Activated CD8-positive, alpha-beta memory T cell treated with anti-CD3 and anti-CD28 coated beads, Interleukin-2, amount 50 U/mL, for 48 hours (primary cell): ENCODE measurements at places on chromosomes 6 and 20.

DNA sequence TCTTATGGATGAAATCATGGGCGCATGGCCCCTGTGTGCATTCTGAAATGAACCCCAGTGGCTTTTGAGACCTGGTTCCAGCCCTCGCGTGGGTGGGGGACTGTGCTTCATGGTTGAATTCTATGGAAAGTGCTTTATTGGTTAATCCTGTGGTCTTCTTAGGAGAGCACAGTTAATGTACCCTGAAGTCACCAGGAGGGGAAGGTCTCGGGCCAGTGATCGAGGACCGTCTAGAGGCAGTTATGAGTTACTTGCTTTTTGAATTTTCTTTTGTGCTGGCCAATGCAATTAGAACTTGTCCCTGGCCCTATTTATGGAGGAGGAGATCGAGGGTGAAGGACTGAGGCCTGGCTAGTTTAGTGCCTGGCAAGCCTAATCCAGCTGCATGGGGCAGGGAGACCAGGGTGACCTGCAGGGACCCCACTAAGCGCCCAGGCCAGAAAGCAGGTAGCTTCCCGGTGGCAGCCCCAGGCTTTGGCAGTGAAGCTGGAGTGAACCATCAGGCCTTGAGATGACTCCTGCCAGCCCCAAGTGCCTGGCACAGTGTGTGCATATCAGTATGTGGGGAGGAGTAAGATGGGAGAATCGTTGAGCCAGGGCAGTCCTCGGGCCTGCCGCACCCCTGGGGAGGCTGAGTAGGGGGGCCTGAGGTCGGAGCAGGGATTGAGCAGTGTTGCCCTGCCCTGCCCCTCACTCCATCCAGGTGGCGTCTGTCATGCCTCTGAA lies 144.6 kb upstream of the RNF24 start:
- DNase-seq, result no peak

- DNase-seq, result no peak
These were observed 59.5 kb downstream of the TRIM38 start for GRCh38 chr6:26022132-26022472.

DNA sequence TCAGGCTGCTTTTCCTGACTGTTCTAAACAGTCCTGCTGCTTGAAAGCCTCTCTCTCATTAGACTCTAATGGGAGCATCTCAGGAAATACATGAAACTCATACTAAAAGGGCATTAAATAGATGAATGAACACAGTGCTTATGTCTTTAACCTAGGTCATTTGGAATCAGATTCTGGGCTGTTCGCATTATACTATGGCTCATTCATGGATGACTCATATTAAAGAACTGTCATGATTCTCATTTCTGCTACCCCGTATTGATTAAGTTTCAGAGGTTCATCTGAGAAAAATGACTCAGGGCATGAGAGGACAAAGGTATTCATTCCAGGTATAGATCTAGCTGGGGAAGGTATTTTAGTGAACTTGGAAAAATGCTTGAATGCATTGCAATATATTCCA lies 335.5 kb downstream of the GJA1 start:
- DNase-seq, result no peak

GRCh38 chr20:44956410-44956809 lies 3.8 kb downstream of the TOMM34 start:
- no peak for DNase-seq

DNA sequence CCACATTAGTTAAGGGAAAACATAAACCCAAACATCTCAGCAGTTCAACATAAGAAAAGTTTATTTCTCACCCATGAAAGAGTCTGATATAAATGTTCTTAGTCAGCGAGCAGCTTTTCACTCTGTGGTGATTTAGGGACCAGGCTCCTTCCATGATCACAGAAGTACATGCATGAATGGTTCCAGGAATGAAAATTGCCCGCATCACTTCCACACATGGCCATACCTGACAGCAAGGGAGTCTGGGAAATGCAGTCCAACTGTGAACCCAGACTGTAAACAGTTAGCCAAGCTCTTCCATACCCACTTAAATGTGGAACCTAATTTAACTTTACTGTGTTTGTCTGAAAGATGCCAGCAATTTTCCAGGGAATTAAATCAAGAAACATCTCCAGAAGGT lies 353.9 kb downstream of the HACE1 start:
- no peak for DNase-seq

GRCh38 chr20:51961964-51962761 lies 159.8 kb upstream of the SALL4 start:
- no peak for DNase-seq

- peak; percentile 30 for DNase-seq
These were observed 48.9 kb downstream of the EBF4 start for GRCh38 chr20:2741463-2741862.

DNA sequence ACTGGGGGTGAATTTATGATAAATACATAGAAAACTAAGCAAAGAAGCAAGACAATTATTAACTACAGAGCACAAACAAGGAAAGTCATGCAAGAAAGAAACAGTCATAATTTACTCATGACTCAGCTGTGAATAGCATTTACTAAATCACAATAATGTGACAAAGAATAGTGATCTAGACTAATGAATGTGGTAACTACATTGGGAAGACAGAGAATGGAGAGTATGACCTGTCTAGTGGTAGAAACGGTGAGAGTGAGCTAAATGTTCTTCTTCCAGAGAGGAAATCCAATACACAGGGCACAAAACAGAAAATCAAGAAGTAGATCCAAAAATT lies 153.5 kb upstream of the DST start:
- no peak for DNase-seq

DNA sequence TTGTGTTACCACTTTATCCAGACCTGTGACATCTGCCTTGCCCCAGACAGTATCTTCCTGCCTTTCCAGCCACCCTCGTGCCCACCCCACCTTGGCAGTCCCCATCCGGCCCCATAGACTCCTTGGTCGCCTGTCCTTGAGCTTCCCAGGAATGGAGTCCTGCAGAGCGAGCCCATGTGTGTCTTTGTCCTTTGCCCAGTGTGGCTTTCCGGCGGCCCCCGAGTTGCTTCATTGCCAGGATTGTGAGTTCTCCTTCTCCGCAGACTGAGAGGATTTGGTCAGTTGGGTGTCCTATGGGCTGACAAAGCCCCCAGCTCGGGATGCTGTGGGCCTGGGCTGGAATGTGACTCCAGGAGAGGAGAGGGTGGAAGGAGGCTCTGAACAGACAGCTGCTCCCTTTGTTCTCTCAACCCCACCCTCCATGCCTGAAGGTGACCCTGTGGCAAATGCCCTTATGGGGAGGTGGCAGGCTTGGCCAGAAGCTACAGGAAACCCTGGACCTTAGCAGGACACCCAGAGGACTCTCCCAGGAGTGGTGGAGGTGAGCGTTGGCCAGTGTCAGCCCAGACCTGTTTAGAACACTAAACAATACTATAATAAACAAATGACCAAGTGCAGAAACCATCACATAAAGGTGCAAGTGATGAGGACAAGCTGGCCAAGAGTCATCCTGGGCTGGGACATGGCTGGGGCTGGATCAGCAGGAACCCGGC lies 1.9 kb upstream of the CST1 start:
- no peak for DNase-seq

DNA sequence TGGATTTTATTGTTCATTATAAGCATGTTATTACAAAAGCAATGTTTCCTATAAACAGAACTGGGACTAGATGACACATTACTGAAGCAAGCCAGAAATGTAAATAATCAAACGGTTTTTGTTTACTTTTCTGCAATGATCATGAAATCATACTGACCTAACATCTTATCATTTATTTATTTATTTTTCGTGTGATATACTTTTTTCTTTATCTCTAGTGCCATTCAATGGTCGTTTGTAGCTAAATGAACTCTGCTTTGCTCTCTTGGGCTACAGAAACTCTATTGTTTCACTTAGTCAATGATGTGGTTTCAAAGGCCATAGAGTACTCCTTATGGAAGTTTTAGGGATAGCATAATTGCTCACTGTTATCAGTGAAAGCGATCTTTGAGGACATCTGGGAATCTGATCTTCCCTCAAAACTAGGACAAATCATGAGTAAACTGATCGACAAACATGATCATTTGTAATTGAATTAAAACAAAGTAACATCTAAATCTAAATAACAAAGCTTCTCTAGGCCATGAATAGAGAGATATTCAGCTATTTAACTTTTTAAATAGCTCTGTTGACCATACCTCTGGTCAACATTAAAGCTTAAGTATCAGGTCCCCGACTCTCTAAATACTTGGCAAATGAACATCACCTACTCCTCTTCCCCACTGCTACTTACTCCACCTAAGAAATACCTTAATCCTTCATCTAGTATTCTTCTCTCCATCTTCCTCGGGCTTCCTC lies 933.4 kb downstream of the TFAP2A start:
- DNase-seq, result no peak

DNA sequence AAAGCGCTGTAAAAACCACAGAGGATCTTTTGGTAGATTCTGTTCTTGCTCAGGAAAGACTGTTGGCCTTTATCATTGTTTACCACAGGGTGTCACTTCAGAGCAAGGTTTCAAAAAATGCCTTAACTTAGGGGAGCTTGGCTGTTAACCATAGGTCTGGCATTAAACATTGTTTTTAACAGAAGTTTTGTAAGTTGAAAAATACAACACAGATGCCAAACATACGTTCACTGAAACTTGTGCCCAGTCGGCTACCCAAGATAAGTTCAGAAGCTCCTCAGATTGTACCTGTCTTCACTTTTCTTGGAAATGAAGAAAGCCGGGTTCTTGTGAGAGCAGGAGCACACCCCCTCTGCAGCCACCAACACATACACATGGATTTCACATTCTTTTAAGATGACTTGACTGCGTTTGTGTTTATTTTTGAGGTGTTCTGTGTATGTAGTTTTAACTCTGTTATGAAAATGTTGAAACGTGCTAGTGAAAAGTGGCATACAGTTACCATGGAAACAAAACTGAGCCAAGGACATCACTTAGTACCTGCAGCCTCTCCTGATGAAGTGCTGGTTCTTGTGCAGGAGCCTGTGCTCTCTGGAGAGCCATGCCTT lies 64.9 kb downstream of the SYCP2L start:
- no peak for DNase-seq

- DNase-seq, result no peak
These were observed 246.1 kb downstream of the RIMS1 start for GRCh38 chr6:72132427-72132826.

DNA sequence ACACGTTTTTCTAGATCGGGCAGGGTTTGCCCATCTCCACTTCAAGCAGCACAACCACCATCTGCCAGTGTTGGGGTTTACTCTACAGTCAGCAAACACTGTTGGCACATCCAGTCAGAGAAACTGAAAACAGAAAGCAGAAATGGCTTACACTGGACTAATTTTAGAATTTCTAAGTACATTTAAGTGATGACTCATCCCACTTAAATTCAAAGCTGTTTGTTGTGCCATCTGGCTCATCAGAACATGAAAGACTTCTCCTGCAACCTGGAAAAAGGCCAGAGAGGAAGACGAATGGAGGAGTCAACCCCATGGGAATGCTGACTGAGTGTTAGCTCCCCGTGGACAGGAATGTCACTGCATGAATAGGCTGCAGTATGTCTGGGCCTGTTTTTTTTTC lies 21.8 kb downstream of the FAM209B start:
- no peak for DNase-seq
